ENCODE measurements at places on chromosomes 13 and 19. TPM values are rescaled to one million over a fixed set of nuclear protein-coding genes. Genes with fewer than 3 reads are reported as not detected.

GRCh38 chr13:95083758-95084157 is 217.5 kb downstream of the ABCC4 start:
- DNase-seq: no peak

The NCR1 gene
- total RNA-seq: not detected

GRCh38 chr13:21233086-21233485 is 56.6 kb downstream of the MRPL57 start:
- DNase-seq: no peak

The SLC6A16 gene
- 0.98 TPM for total RNA-seq

- DNase-seq: no peak
Measured at GRCh38 chr19:5228932-5229777, 111.5 kb downstream of the PTPRS start.

GRCh38 chr19:53865523-53865917 is 2.2 kb upstream of the MYADM start:
- DNase-seq: no peak

The ZNF470 gene
- 0.99 TPM for total RNA-seq

DNA sequence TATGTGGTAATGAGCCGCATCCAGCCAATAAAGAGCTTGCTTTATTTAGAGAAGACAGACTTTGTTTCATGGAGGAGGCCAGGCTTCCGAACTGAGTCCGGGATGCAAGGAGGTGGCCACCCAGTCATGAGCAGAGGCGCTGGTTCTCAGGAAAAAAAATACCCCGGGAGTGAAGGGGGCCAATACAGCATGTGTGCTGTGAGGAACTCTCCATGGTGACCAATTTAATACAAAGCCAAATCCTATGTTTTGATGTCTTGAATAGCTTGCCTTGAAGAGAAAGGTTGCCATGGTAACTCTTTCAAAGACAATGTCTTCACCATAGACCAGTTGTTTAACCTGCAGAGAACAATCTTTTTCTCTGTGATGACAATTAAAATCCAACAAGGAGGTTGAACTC is 43.4 kb upstream of the PDCD5 start:
- no peak for DNase-seq

DNA sequence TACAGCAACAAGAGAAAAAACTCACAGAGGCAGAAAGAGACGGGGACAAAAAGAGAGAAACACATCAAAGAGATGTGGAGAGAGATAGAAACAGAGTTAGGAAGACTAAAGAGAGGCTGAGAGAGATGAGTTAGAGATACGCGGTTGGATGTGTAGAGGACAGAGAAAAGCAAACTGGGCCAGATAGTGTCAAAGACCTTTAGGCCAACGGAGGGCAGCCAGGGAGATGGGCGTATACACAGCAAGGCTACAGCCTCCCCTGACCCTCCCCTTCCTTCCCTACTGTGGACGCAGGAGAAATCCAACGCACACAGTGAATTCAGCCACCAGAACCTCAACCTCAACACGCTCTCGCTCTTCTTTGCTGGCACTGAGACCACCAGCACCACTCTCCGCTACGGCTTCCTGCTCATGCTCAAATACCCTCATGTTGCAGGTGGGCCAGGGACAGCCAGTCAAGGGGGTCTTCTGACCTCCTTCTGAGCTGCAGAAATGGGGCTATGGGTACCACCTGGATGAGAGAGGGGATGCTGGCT is 18.7 kb downstream of the CYP2B6 start:
- no peak for DNase-seq

The CEACAM21 gene
- total RNA-seq: 32.2 TPM

The MAN2B1 gene
- 120 TPM for total RNA-seq

DNA sequence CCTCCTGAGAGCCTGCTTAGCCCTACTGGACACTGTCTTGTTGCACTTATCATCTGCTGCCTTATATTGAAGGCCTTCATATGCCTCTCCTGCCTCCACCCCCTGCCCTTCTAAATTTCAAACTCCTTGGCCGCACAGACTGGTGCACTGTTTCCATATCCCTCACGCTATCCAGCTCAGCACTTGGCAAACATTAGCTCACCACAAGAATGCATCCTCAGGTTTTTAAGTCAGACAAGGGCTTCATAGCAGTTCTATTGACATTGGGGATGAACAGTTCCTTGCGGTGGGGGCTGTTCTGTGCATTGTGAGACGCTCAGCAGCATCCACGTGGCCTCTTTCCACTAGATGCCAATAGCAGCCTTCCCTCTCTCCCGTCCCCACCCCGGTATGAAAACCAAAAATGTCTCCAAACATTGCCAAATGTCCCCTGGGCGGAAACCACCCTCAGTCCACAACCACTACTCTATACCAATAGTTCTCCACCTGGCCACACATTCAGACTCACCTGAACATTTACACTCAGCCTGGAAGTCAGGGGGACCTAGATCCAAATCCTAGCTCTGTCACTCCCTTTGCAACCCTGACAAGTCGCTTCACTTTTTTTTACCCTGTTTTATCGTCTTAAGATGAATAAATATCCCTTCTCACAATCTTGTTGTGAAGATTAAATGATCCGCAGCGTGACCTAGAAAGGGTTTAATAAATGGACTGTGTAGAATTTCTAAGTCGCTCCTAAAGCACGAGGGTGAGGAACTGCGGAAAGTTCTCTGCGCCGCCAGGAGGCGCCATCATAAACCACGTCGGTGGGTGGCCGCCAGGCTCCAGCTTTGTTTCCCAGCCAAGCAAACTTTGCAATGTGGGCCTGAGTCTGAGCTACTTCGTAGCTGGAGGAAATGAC is 3.6 kb upstream of the CEACAM3 start:
- peak; percentile 69 for DNase-seq

- peak; percentile 59 for DNase-seq
Measured at GRCh38 chr19:41998246-41999020, 4.4 kb upstream of the ATP1A3 start.

GRCh38 chr13:112124141-112124540 is 57.2 kb downstream of the SOX1 start:
- DNase-seq: no peak

DNA sequence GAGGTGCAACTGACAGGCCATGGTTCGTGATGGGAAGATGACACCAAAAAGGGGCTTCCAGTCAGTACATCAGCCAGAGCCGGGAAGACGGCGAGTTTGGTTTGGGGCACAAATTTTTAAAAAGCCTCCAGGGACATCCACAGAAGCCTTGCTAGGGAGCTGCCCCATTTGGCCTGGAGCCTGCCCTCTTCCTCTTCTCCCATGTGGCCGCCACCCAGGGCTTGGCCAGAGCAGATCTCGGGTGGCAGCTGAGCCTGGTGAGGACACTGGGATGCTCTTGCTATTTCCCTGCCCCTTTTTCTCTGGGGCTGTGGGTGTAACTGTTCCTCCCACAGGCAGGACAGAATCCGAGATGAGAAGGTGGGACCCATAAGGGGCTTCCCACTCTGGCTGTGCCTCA is 8.2 kb downstream of the ETFB start:
- DNase-seq: no peak

DNA sequence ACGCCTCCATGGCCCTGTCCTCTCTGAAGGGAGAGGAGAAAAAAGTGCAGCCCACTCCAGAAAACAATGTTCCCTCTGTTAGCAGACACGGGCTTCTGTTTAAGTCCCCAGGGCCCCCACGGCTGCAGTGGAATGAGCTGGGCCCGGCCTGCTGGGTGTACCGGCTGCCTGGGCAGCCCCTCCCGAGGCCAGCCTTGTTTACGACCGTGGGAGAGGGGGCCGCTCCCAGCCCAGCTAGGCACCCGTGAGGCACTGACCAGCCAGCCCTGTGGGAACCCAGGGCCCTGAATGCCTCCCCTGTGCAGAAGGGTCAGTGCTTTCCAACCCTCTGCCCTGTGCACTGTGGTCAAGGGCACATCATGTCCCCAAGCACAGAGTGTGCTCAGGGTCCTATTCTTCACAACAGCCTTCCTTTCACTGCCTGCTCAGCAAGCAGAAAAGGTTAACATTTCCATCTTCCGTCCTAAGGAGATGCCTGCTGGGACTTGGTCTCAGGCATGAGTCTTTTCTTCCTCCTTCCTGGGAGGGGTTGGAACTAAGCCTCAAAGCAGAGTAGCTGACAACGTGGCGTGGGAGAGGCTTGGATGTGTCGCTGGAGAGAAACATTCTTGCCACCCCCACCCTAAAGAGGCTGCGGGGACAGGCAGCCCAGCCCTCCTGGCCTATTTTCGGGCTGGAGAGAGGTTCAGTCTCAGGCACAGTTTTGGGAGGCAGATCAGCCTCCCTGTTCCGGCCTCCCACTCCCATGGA is 90.1 kb downstream of the RGCC start:
- no peak for DNase-seq

GRCh38 chr19:30017172-30017571 is 75.1 kb downstream of the URI1 start:
- no peak for DNase-seq

DNA sequence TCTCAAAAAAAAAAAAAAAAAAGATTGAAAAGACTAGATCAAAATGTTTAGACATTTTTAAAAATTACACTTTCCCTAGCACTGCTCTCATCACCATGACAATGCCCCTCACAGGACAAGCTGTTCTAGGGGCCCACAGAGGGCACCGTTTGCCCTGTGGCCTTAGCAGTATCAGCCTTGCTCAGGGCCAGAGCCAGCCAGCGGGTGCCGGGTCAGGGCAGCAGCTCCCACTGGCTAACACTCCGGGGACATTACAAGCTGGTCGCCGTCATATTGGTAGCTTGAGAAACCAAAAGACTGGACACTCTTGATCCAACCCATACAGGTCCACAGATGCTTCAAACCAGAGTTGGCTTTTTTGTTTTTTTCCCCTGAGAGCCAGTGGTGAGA is 18.0 kb downstream of the CAPN12 start:
- DNase-seq: no peak

DNA sequence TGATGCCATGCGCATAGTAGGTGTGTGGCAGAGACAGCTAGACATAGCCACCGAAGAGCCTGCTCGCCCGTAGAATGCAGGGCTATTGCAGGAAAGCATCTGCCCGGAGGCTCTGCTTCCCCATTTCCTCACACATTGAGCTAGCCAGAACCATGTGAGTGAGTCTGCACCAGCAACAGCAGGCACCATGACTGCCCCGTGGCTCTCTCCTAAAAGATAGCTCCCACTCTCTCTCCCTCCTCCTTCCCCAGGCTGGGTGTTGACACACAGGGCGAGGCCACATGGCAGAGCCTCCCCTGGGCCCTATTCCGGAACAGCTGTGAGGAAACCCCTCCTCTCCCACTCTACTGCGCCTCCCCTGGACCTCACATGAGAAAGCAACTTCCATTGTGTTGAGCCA is 52.3 kb upstream of the ATP12A start:
- DNase-seq: no peak

The FFAR1 gene
- not detected for total RNA-seq

The CERS1 gene
- total RNA-seq: not detected

The MAP4K1 gene
- 148 TPM for total RNA-seq

The VSTM1 gene
- not detected for total RNA-seq

GRCh38 chr19:32141840-32142511 is 203.4 kb upstream of the ZNF507 start:
- no peak for DNase-seq

- DNase-seq: no peak
Measured at GRCh38 chr13:20069956-20070355, 90.9 kb downstream of the GJA3 start.

DNA sequence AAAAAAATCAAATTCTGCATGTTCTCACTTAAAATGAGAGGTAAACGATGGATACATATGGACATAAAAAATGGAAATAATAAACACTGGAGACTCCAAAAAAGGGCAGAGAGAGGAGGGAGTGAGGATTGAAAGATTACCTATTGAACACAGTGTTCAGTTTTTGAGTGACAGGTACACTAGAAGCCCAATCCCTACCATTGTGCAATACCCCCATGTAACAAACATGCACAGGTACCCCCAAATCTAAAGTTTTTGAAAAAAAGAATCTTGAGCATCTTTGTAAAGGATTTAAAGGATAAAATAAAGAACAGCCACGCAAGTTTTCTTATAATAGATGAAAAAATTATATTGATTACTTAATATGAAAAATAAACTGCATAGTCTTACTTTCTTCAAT is 16.7 kb upstream of the CLC start:
- DNase-seq: no peak

GRCh38 chr13:61045251-61045650 is 370.4 kb downstream of the PCDH20 start:
- no peak for DNase-seq

- no peak for DNase-seq
Measured at GRCh38 chr19:52474351-52475127, 21.2 kb downstream of the ZNF578 start.

DNA sequence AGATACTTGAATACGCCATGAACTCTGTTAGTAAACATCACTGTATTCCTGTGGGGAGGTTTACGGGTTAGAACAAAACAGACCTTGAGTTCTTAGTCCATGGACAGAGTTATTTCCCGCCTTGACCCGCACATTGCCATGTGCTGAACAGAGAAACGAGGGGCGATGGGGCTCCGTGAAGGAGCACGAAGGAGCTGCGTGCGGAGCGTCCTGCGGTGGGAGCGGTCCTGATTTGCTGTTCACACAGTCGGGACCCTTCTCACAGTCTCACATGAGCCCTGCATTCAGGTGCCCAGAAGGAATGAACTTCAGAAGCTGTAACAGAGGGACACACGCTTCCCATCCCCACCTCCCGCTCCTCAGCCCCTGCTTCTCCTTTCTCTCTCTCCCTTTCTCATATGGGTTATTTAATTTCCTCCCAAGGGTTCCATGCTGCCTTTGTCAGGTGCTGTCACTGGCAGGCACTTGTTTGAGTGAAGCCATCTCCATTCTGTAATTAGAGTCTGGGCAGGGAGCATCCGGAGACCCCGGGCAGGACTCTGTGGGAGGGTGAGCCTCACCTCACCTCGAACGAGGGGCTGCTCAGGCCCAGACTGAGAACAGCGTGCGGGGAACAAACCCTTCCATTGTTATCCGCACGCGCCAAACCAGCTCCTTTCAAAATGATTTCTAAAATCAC is 76.9 kb downstream of the TEX29 start:
- no peak for DNase-seq
